Upper lobe of left lung (tissue), 6 donors: ENCODE measurements at places on chromosomes 3 and 15.

DNA sequence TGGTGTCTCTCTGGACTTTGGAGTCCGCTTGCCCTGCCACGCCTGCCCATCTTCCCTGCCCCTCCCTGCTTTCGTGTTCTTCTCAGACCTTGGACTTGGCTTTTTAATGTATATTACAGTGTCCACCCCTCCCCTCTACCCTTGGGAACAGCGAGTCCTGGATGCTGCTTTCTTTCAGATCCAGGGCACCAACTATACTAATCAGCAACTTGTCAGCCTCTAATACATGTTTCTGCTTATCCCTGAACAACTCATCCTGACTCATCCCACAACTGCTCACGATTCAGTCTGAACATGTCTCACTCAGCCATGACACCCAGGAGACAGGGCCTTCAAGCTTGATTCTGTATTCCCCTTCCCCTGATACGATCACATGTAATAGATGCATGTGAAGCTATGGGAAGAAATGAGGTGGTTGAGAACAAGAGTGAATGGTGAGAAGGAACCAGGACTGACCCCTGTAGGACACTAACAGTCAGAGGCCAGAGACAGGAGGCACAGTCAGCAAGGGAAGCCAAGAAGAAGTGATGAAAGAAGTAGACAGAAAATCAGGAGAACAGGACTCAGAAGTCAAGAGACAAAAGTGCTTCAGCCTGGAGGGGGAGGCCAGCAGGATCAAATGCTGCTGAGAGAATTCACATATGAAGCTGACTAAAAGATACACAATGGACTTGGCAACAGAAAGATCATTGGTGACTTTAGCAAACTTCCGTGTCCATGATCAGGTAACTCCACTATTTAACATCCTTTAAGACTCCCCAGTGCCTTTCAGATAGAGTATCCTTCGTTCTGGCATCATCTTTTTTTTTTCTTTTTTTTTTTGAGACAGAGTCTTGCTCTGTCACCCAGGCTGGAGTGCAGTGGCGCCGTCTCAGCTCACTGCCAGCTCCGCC, 35.4 kb downstream of the BCL2L10 start:
- H3K36me3 ChIP-seq: no peaks in the 10 kb centered on the region
- H3K4me3 ChIP-seq: no peak overlapping the region
- H3K27me3 ChIP-seq: no peaks in the 10 kb centered on the region
- no peaks in the 10 kb centered on the region for H3K4me1 ChIP-seq

DNA sequence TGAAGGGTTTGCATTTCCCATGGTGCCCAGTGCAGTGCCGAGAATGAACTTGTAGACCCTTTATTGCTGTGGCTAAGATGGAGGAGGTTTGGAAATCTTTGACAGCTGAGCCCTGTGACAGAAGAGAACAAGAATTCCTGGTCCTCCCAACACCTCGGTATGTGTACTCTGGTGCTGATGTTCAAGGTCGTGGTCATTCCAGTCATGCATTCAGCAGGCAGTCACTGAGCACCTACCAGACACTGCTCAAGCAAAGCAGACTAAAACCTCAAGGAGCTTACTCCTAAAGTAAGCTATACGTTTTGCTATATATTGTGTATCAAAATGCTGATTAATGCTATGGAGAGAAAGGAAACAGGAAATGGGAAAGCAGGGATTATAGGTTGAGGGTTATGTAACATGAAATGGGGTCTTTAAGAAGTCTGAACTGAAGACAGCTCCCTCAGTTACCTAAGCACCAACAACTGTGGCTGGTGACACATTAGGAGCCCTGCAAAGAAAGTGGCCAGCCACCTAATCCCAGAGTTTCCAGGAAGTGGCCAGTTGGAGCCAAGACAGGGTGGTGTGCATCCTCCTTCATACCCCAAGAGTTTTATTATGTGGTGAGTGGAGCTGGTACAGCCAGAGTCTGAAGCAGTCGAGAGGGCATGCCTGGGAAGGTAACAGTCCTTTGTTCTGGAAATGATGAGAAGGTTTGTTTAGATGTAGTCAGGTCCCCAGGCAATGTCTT, 65.0 kb downstream of the CCNL1 start:
- no peak overlapping the region for H3K27ac ChIP-seq
- H3K4me1 ChIP-seq: peaks cover 24% of the 10 kb centered on the region
- DNase-seq: no peak
- no peaks in the 10 kb centered on the region for H3K36me3 ChIP-seq

GRCh38 chr15:68993276-68993675, 21.2 kb upstream of the NOX5 start:
- no peak for DNase-seq
- H3K4me1 ChIP-seq: no peaks in the 10 kb centered on the region
- H3K36me3 ChIP-seq: no peaks in the 10 kb centered on the region
- no peak overlapping the region for H3K4me3 ChIP-seq

GRCh38 chr3:154122912-154123559, 1.8 kb downstream of the ARHGEF26 start:
- H3K36me3 ChIP-seq: no peaks in the 10 kb centered on the region
- peak overlapping the region; percentile 79 for H3K4me3 ChIP-seq
- DNase-seq: no peak
- peaks cover 16% of the 10 kb centered on the region for H3K4me1 ChIP-seq

DNA sequence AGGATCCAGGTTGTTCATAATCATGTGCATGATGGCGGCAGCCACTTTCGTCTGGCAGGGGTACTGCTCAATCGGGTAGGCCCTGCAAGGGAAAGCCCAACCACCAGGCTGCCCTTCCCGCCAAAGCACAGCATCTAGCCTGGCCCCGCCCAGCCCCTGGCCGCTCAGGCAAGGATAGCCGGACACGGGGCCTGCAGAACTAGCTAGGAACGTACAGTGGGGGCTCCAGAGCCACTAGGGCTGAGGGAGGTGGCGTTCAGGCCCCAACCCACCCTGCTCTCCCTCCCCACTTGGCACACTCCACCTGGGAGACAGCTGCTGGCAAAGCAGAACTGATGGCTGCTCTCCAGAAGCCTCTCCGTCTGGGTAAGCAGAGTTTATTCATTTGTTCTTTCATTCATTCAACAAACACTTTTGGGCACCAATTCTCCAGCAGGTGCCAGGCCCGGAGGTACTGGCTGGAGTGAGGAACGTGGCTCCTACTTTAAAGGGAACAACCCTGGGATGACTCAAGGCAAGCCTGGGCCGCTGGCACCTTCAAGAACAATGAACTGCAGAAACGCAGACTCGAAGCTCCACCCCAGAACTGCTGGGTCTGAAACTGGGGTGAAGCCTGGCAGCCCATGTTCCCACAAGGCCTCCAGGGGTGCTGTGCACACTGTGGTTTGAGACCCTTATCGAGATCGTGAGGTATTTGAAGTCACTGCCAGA, 7.8 kb downstream of the UROC1 start:
- peaks cover 3% of the 10 kb centered on the region for H3K4me1 ChIP-seq
- no peaks in the 10 kb centered on the region for H3K36me3 ChIP-seq
- no peak overlapping the region for H3K4me3 ChIP-seq
- no peak for DNase-seq

DNA sequence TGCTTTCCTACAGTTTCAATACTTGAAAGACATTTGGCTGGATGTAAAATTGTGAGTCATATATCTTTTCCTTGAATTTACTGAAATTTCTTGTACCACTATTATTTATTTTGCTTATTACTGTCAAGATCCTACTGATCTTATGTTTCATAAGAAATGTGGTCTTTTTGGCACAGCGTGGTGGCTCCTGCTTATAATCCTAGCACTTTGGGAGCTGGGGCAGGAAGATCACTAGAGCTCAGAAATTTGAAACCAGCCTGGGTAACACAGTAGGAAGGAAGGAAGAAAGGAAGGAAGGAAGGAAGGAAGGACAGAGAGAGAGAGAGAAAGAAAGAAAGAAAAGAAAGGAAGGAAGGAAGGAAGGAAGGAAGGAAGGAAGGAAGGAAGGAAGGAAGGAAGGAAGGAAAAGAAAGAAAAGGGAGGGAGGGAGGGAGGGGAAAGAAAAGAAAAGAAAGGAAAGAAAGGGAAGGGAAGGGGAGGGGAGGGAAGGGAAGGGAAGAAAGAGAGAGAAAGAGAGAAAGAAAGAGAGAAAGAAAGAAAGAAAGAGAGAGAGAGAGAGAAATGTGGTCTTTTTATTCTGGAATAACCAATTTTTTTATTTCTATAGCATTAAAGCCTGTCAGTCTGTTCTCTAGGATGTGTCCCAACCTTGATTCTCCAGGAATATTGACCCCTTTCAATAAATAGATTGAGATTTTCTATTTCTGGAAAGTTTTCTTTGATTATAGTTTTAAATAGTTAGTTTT, 572.0 kb upstream of the TGFBR2 start:
- H3K27ac ChIP-seq: no peak overlapping the region
- H3K4me3 ChIP-seq: no peak overlapping the region
- H3K27me3 ChIP-seq: no peaks in the 10 kb centered on the region
- H3K4me1 ChIP-seq: no peaks in the 10 kb centered on the region

- H3K4me3 ChIP-seq: no peak overlapping the region
- DNase-seq: no peak
Observed at GRCh38 chr3:53713626-53714025, 132.6 kb downstream of the CHDH start.
